Fibroblast of the conjunctiva (primary cell): ENCODE measurements at places on chromosomes 1 and 21.

- DNase-seq, result no peak
Observed at GRCh38 chr21:46429754-46430681, 28.7 kb upstream of the DIP2A start.

DNA sequence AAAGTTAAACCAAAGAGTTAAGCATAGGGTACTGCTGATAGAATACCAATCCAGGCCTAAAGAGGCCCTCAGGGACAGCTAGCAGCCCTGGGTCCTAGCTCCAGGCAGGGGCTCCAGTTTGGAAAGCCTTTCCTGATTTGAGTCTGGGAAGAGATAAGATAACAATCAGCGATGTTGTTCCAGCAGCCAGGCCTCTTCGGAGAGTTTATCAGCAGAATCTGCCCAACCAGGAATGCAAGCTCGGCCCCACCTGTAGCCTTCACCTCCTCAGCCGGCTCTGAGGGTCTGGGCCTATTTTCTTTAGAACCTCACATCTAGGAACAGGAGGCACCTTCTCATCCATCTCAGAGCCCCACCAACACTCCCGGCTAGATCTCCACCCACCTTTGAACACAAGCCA is 42.6 kb downstream of the PLEKHA6 start:
- DNase-seq, result no peak

DNA sequence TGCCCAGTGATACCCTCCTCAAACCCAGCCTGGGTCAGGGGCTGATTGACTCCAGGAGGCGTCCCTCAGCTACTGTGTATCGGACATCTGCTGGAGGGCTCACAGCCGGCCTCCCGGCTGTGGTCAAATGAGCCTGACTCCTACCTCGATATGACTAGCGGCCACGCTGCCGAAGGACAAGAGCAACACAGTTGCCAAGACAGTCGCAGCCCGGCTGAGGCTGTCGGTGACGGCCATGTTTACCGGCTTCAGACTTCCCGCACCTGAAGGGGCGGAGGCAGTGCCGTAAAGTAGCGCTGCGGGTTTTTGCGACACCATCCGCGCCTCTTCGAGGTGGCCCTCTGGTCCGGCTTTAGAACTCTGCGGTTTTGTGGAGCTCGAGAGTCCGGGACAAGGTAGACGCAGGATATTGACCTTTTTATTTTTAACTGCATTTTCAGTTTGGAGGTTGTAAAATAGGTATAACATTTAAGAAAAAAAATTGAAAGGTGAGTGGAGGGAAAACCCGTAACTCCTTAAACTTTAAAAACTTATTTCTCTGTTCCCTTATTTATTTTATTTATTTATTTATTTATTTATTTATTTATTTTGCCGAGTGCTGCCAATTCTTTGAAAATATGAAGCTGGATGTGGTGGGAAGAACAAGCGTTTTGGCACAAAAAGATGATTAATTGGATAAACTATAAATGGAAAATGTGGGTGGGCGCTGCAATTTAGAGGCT is at the start of gene PIGK:
Gene PIGK, minus strand, starts transcription at position 265 of the 722 bp plus-strand sequence. Its CDS starts 28 bp downstream, at position 237.
- peak; percentile 81 for DNase-seq

- no peak for DNase-seq
Observed at GRCh38 chr1:87072411-87072810, 158.0 kb downstream of the HS2ST1 start.

DNA sequence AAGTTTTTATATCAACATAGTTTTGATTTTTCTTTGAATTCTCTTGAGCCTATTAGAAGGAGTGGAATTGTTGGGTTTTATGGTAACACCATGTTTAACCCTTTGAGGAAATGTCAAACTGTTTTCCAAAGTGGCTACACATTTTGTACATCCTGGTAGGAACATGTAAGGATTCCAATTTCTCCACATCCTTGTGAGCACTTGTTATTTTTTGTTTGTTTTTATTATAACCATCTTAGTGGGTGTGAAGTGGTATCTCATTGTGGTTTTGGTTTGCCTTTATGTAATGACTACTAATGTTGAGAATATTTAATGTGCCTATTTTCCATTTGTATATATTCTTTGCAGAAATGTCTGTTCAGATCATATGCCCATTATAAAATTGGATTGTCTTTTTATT is 120.5 kb downstream of the FGGY start:
- no peak for DNase-seq

DNA sequence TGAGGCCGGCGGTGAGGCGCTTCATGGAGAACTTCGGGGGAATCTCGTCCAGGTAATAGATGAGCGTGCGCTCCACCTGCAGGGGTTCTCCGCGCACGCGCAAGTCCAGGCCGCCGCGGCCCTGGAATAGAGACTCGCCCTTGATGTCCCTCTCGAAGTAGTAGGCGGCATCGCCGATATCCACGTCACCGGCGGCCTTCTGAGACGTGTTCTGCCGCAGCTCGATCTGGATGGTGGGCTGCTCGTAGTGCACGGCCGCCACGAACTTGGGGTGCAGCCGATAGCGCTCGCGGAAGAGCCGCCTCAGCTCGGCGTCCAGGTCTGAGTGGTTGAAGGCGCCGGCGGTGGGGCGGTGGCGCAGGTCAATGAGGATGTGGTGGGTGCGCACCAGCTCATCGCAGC is 726 bp downstream of the TACSTD2 start:
- no peak for DNase-seq

GRCh38 chr1:71357708-71358107 is 276.9 kb upstream of the ZRANB2 start:
- DNase-seq, result no peak

GRCh38 chr1:205666372-205667166 is 13.7 kb downstream of the SLC45A3 start:
- DNase-seq, result no peak

GRCh38 chr21:26842974-26843932 is 2.0 kb downstream of the ADAMTS1 start:
- DNase-seq, result peak; percentile 97

GRCh38 chr1:203649999-203650836 is 23.6 kb downstream of the ATP2B4 start:
- DNase-seq, result no peak

GRCh38 chr1:32896451-32896850 is 4.7 kb downstream of the TMEM54 start:
- no peak for DNase-seq

- no peak for DNase-seq
Observed at GRCh38 chr1:15148941-15149340, 4.6 kb upstream of the TMEM51 start.

DNA sequence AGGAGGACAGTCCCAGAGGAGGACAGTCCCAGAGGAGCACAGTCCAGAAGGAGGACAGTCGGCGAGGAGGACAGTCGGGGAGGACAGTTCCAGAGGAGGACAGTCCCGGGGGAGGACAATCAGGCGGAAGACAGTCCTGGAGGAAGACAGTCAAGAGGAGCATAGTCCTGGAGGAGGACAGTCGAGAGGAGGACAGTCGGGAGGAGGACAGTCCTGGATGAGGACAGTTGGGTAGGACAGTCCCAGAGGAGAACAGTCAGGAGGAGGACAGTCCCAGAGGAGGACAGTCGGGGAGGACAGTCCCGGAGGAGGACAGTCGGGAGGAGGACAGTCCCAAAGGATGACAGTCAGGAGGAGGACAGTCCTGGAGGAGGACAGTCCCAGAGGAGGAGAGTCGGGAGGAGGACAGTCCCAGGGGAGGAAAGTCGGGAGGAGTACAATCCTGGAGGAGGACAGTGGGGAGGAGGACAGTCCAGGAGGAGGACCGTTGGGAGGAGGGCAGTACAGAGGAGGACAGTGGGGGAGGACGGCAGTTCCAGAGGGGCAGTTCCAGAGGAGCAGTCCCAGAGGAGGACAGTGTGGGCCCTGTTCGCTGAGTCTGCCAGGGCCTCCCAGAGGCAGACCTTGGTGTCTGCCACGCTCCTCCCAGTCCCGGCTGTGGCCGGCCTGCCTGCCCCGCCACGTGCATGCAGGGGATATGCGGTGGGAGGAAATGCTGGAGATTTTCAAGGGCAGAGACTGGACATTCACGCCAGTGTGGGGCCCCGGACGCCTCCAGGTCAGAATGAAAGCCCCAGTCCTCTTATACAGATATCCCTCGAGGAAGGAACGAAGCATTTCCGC is 183.8 kb upstream of the ARHGEF16 start:
- DNase-seq, result no peak

DNA sequence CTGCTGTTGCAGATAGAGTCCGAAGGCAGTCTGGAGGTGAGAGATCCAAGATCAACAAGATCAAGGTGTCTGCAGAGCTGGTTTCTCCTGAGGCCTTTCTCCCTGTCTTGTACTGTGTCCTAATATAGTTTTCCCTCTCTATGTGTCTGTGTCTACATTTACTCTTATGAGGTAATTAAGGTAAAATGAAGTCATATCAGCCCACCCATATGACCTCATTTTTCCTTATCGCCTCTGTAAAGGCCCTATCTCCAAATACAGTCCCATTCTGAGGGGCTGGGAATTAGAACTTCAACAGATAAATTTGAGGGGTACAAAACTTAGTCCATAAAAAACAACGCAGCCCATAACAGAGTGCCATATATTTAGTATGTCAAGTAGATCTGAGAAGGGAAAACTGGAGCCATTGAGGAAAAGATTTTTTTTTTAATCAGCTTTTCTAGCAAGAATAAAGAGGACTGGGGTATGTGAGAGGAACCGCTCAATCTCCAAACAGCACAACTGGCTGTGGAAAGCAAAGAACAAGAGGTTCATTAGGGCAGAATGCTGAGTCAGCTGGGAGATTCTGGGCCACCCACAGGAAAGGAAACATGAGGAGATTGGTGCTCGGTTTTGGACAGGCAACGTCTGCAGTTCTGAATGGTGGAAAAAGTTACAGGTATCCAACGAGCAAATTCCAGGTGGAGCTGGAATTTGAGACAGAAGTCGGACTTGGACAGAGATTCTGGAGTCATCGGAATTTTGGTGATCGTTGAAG is 65.7 kb downstream of the MAP3K21 start:
- DNase-seq, result no peak

DNA sequence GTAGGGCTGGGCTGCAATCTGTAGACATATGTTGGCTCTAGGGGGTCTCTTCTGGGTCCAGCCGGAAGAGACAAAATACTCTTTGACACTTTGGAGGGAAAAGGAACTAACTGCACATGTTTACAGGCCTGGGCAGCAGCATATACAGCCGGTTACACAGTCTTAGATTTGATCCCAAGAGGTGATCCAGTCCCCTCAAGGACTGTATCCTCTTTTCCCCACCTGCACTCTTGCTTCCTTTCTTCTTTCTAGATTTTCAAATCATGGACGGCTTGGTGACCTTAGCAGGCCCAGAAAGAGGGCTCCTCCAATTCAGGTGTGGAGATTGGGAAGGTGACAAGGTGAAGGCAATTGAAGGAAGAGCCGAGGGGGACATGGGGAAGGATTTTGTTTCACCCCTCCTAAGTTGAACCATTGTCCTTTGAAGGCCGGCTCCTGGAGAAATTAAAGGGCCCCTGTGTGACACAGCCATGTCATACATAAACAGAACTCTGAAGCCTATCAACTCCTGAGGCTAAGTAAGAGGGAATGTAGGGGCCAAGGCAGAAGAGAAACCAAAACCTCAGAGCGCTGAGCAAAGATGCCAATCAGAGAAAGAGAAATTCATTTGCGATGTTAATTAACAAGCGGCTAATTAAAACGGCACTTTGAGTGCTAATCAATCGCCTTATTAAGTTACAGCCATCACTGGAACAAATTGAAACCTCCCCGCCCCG is 5.9 kb upstream of the BARHL2 start:
- DNase-seq, result no peak

- no peak for DNase-seq
Observed at GRCh38 chr1:225917101-225917500, 6.9 kb downstream of the PYCR2 start.

DNA sequence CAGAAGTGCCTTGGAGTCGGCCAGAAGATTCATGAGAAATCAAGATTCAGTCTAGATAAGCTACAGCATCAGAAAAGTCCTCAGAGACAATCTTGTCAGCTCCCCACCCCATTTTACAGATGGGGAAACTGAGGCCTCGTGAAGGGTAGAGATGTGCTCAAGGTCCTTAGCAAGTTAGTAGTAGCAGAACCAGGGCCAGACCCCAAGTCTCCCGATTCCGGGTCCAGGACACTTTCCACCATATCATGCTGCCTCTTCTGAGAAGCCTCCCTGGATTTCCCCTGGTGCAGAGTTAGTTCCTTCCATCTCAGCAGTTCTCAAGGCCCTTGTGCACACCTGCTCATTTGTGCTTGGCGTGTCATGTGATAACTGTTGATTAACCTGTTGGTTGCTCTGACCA is 91.5 kb upstream of the ACTL8 start:
- no peak for DNase-seq

- no peak for DNase-seq
Observed at GRCh38 chr21:29656504-29657239, 283.1 kb downstream of the GRIK1 start.

DNA sequence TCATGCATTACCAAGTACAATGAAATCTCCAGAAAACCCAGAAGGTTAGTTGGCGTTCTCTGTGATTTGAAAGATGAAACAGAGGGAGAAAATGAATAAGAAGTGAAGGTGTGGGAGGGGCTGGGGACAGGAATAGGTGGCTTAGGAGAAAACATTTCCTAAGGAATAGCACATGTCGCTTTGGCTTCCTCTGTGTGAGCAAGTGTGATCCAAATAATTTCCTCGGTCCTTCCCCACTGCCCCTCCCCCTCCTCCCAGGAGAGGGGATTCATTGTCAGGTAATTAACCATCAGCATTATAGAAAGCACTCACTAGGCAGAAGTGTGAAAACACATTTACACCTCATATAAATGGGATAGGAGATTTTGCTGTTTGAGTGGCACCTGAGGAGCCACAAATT is 105.5 kb downstream of the NUF2 start:
- DNase-seq, result no peak

- DNase-seq, result no peak
Observed at GRCh38 chr1:174301295-174302077, 142.2 kb downstream of the RABGAP1L start.

- no peak for DNase-seq
Observed at GRCh38 chr21:35711661-35712060, 348.7 kb downstream of the SETD4 start.
